ENCODE measurements at places on chromosomes 7 and 10.

DNA sequence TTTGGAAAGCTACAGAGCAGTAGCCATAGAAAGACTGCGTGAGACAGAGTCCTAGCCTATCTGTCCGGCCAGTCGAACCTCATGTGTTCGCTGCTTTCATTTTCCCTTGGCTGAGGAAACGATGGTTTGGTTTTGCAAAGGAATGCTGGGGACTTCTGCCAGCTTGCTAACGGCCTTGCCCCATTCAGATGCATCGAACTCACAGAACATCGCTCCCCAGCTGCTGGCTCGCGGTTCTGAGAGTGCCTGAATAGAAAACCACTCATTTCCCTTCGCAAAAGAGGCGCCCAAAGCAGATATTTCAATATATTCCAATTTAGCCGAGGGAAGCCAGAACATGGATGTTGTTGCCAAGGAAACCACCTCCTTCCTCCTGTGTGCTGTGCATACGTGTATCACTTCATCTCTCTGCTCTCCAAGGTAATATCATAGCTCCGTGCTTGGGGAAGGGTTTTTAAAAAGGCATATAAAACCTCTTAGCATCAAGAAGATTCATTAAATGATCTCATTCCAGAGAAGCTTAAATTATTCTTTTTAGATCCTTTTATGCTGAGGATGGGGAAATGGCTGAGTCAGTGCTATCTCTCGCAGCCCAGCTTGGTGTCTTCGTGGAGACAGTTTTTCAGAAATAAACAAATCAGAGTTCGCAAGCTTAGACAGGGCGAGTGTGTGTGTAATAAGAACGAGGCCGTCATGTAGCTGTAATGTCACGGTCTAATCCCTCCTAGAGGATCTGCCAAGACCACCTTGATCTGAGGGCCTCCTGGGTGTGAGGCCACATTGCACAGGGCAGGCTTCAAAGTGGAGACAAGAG is 215.2 kb downstream of the RPS24 start:
- DNase-seq: no peak

DNA sequence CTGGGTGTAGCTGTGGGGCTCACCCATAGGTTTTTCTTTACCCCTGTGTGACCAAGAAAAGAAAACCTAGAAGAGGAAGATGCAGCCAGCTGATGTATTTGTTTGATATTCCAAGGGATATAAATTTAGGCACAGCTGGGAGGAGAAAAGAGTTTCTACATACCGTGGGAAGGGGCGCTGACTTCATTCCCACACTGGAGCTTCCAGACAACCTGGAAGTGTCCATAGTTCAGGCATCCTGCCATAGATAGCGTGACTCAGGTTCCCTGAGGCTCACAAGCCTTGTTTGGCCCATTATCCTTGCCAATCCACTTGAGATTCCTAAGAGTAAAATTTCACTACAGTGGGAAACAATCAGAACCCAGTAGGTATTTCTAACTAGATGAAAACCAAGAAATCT is 371.7 kb upstream of the NRP1 start:
- no peak for DNase-seq

- no peak for DNase-seq
These were observed 62.4 kb downstream of the COA1 start for GRCh38 chr7:43666938-43667337.

DNA sequence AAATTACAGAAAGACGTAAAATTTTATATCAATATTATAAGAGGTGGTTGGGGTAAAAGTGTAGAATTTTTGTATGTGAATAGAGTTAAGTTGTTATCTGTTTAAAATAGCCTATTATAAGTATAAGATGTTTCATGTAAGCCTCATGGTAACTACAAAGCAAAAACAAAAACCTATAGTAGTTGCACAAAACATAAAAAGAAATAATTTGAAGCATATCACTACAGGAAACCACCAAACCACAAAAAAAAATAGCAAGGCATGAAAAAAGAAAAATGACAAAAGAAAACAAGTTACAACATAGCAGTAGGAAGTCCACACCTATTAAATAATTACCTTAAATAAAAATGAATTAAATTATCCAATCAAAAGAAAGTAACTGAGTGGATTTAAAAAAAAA is 12.4 kb upstream of the GSTK1 start:
- no peak for DNase-seq

GRCh38 chr10:97736403-97736901 is 476 bp upstream of the ZFYVE27 start:
- no peak for DNase-seq

GRCh38 chr7:464454-465401 is 54.9 kb downstream of the PDGFA start:
- DNase-seq: no peak

DNA sequence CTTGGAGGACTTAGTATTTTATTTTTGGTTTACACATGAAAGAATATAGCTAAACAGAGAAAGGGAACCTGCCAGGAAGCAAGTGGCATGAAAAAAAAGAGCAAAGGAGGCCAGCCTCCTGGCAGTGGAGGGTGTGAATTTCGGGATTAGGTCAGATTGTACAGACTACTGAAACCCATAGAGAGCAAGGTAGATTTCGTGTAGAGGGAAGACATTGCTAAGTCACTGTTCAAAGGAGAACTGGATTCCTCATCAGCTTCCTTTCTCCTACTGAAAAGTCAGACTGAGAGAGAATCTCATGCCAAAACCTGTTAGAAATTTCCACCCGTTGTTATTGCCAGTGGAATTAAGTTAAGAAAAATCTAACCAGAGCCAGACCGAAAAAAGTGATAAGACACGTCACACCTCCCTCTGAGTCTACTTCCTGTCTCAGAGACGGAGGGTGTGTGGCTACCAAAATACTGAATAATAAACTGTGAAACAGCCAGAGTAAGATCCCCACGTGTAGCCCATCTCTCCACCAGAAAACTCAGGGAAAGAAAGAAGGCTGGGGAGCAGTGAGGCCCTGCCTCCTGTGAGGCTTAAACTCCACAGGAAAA is 118.8 kb downstream of the SKIDA1 start:
- DNase-seq: peak; percentile 10

GRCh38 chr10:46304062-46304461 is 17.3 kb downstream of the ANTXRL start:
- no peak for DNase-seq

GRCh38 chr7:128358233-128358632 is 3.3 kb downstream of the PRRT4 start:
- DNase-seq: no peak

DNA sequence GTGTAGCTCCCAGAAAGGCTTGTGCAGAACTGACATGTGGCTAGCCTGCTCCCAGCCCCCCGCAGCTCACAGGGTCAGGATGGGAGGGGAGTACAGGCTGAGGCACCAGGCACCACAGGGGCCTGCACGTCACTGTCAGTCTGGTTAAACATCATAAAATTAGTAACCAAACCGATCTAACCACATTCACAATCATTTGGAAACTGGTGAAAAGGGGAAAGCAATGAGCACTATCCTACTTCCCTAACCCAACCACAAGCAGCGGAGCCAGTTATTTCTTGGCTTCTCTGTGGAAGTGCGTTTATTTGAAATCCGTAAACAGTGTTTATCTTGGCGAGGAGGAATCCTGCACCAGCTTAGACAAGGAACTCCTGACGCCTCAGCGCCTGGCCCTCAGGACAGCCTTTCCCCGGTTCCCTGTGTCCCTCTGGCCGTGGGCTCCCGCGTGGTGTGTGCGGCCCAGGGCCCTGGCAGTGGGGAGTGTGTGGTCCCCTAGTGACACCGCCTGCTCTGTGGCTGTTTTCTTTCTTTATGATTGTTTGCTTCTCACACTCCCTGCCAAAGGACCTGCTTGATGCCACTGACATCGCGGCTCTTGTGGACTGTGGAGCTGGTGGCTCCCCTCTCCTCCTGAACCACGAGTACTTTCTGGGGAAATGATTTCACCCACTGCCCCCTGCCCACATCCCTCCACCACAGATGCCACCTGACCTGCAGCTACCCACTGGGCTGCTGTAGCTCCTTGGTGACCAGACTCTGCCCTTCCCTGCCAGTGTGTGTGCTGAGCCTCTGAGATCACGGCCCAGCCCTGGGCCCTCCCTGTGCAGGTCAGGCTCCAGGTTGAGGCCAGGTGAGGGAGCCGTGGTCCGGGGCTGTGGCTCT is 38.0 kb downstream of the INPP5A start:
- no peak for DNase-seq

GRCh38 chr10:126839094-126839761 is 66.0 kb upstream of the DOCK1 start:
- DNase-seq: no peak

- DNase-seq: no peak
These were observed 128.0 kb downstream of the ELAPOR2 start for GRCh38 chr7:86931439-86931838.

DNA sequence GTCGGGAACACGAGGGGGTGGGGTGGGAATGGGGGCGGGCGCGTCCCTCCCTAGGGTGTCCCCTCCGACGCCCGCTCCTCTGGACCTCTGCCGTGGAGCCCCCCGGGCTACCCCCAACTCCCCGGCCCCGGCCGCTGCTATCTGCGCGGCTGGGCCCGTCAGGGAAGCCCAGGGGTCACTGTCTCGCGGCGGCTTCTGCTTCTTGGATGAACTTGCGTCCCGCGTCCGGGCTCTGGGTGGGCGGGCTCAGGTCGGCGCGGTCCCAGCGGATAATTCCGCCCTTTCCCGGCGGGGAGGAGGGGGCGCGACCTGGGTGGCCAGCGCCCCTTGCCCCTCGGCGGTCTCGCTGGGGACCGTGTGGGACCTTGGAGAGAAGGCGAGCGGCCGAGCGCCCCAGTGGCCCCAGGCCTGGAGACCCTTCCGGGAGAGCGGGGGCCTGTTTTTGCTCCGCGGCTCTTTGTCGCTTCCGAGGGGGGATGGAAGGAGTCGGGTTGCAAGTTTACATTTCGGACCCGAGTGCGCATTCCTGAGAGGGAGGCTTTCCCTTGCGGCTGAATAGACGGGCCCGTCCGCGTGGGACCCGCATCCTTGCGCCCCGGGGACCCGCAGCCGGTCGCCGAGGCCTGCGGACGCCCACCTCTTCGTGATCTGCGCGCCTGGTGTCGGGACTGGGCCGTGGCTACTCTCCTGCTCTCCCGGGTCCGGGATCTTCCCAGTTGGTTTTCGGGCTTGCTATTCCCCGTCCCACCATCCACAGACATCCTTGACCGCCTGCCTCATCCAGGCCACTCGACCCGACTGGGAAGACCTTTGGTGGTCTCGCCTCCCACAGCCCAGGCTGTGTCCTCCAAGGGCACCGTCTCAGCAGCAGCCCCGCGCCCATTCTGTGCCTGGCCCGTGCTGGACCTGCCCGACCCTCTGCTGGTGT is 812 bp downstream of the DOCK1 start:
- DNase-seq: no peak

DNA sequence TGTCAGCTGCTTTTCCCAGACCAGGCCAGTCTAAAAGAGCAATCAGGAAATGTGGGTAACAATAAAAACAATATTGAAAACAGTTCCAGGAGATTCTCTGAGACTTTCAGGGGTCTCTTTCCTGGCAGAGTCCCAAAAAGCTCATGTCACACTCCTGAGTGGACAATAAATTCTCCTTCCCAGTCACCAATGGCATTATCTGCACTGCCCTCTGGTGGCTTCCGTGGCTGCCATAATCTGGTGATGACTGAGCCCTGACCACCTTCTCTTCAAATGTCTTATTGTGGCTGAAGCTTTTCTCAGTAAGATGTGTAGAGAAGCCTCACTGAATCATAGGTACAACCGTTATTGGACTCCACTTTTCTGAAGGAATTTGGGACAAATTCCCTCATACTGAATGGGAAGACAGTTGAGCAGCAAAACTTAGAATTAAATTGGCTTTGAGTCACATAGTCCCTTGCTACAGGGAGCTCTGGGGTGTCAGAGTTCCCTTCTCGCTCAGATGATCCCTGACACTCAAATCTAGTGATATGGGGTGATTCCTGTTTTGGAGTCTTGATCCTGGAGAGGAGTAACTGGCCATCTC is 24.4 kb upstream of the ASAH2 start:
- DNase-seq: peak; percentile 26

- DNase-seq: no peak
These were observed 171.3 kb upstream of the HPS1 start for GRCh38 chr10:98617906-98618520.

DNA sequence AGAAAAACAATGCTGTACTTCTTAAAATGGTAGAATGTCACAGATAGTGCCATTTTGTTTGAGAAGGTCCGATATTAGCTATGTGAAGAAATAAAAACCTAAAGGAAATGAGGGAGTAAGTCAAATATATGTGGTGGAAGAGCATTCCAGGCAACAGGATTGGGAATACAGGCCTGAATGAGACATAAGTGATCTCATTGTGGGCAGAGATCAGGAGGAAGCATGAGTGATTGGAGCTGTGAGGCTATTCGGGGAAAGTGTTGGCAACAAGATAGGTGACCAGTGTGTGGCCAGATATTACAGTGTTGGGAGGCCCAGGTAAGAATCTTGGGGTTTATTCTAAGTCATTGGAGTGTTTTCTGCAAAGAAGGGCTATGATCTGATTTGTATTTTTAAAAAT is 41.3 kb upstream of the AGMO start:
- DNase-seq: no peak

DNA sequence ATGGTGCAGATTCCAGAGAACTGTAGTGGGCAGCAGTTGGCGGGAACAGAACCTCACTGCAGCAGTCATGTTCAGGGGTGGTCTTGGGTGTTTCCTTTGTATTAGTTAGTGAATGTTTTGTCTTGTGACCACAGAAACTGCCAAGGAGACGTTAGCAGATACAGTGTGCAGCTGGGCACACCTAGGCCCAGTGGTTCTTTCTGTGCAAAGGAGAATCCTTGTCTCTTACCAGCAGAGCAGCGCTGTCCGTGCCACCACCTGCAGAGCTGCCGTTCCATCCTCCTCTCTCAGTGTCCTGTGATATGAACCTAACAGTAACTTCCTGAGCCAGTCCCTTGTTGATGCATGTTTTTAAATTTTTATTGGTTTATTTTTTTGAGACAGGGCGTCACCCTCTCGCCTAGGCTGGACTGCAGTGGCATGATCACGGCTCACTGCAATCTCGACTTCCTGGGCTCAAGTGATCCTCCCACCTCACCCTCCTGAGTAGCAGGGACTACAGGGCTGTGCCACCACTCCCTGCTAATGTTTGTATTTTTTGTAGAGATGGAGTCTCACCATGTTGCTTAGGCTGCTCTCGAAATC is 60.6 kb downstream of the WDR37 start:
- no peak for DNase-seq

GRCh38 chr7:92421676-92422435 is 25.4 kb upstream of the GATAD1 start:
- no peak for DNase-seq

DNA sequence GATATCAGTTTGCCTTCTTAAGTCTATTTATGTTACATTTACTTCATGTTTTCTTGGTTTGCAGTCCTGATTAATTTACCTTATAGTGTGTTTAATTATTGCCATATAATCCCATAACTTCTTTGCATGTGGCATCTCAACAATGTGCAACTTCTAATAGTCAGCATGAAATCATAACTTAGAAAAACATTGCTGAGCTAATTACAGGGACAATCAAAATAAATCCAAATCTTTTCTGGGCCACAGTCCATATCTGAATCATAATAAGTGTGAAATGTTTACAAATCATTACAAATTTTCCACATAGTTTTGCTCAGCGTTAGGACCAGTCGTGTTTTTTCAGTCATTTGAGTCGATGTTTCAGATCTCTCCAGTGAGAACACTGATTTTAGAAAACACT is 29.1 kb upstream of the CABCOCO1 start:
- no peak for DNase-seq

- no peak for DNase-seq
These were observed 126.7 kb downstream of the RGS10 start for GRCh38 chr10:119415536-119416503.
